LNCaP clone FGC (cell line): ENCODE measurements at places on chromosomes 1 and 21.

DNA sequence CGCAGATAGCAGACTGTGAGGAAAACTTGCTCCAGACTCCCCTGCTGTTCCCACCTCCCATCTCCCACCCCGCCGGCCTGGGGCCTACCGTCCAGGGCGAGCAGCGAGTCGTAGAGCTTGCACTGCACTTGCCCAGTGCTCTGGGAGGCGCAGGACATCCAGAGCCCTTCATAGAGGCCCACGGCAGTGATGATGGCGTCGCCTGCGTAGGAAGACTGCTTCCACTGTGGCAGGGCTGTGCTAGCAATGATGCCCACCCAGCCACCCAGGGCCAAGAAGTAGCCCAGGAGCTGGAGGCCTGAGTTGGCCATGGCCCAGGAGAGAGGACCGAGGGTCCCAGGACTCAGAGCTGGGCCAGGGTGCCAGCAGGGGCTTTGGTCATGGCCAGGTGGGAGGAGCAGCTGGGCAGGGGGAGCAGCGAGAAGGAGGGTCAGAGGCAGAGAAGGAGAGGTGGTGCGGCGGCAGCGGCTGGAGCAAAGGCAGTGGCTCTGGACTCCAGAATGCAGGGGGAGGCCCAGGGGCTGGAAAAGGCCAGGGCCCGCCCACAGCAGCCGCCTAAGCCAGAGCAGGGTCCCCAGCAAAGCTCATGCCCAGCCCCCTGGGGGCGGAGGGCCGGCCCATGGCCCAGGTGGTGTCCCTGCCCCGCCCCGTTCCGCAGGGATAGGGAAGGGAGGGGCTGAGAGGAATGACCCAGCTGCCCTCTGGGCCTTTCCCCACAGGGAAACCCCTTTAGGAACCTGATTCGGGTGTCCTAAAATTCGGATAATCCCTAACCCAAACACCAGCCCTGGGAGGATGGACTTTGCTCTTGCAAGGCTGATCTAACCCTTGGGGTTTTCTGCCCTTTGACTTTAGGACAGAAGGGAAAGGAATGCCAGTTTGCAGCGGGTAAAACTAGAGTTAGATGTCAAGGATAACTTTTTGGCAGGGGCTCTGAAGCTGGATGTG lies at the start of gene CLDN19:
Gene CLDN19, minus strand, starts transcription at position 484 of the 948 bp plus-strand sequence. Its CDS starts 173 bp downstream, at position 311.
- no peak for DNase-seq

DNA sequence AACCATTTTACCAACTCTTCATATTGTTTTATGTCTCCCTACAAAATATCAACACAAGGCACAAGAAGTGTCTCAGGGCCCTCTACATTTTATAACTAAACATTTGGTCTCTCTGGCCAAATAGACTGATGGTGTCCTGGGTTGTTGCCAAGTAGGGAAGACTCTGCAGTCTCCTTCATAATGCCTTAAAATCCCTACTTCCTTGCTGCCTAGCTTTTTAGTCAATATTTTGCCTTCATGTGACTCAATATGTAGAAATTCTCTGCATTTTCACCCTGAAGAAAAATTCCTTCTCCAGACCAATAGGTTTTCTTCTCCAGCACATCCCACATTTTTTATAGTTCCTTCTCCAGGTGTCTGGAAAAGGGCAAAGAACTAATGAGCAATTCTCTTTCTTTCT lies 72.6 kb upstream of the IPO9 start:
- no peak for DNase-seq

DNA sequence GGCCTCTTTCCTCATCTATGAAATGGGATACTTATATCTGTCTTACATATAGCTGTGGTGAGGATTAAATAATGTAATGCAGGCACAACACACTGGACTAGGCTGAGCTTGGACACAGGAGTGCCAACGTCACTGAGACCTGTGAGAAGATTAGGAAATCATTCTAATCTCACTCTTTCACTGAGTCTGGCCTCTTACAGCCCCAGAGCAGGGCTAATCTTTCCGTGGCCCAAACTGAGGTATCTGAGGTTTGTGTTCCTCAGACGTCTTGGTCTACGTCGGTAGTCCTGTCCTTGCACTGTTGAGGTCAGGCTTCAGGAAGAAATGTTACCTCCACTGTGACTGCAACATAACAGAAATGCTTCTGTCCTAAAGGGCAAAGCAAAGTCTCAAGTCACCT lies 22.6 kb upstream of the A3GALT2 start:
- DNase-seq, result no peak

- DNase-seq, result no peak
Measured at GRCh38 chr1:245198748-245199516, 44.1 kb downstream of the KIF26B start.

GRCh38 chr1:53601867-53602775 lies 136.8 kb downstream of the GLIS1 start:
- no peak for DNase-seq

DNA sequence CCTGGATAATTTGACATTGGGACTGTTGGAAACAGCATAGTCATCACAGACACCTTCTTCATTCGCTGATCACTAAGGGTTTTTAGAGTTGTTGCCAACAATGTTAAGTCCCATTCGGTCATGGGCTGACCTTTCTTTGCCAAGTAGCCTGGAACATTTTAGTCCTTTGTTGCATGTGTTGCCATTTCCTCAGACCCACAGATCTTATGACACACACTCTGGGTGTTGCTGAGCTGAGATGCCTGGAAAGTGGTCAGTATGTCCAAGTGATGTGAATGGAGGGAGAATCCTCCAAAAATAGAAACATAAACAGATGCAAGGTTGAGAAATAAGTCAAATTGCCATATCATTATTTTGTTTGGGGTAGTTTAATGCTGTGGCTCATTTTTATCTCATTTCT lies 61.5 kb upstream of the GJA5 start:
- no peak for DNase-seq

- DNase-seq, result no peak
Measured at GRCh38 chr1:109272831-109273547, 10.0 kb downstream of the PSRC1 start.

DNA sequence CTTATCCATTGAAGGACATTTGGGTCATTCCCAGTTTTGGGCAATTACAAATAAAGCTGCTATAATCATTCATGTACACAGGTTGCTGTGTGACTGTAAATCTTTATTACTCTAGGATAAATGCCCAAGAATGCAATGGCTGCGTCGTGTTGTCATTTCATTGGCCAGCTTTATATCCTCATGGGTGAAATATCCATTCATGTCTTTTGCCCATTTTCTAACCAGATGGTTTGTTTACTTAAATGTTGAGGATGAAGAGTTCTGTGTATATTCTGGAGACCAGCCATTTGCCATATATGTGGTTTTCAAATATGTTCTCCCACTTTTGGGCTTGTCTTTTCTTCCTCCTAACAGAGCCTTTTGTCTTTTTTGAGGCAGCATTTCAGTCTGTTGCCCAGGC lies 25.3 kb downstream of the TRIM11 start:
- peak; percentile 94 for DNase-seq

- DNase-seq, result no peak
Measured at GRCh38 chr1:33030575-33030974, 6.1 kb downstream of the AK2 start.

DNA sequence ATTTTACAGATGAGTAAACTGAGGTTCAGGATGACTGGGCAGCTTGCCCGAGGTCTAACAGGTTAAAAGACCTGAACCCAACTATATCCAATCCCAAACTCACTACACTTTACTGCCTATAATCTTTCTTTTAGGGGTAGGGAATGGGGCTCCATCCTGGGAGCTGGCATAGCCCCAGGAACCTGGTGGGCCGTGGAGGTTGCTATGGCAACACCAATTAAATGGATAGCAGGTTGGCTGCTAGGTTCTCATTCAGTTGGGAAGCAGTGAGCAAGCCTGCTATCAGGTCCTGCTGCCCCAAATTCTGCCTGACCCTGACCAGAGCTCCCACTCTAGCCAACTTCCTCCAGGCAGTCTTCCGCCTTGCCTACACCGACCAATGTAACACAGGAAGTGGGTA lies 40.9 kb downstream of the LRP8 start:
- no peak for DNase-seq

DNA sequence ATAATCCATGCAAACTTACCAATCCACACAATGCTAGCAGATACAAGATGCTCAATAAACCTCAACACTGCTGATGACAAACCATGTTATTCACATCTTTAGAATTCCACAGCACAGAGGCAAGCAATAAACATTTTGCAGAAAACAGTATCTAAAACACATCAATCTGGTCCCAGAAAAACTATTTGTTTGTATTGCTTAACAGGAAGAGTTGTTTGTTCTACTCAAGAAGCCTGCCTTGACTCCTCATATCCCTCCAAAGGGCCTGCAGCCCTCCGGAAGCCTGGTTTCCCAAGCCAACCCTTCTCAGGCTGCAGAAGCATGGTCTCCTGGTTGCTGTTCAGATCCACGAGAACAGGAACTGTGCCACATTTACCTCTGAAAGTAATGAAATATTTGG lies 139.7 kb downstream of the RERE start:
- no peak for DNase-seq

DNA sequence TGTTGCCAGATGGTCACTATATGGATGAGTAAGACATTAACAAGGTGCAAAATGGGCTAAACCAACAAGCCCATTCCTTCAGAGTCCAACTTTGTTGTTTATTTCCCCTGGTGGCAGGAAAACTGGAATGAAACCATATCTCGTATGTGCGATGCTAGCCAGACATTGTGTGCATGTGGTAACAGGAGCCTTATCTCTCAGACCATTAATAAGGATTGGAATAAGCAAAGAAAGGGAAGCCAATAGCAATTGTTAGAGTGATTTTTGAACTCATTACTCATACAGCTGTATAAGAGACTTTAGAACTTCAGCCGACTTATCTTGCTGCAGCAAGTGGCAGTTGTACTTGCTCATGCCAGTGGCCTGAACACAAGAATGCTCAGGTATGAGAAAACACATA lies 30.0 kb upstream of the HMCN1 start:
- DNase-seq, result no peak
